Activated CD4-positive, alpha-beta memory T cell treated with anti-CD3 and anti-CD28 coated beads for 36 hours (primary cell): ENCODE measurements at places on chromosomes 16 and 17. TPM values are rescaled to one million over a fixed set of nuclear protein-coding genes. Genes with fewer than 3 reads are reported as not detected.

Gene WSCD1
- total RNA-seq: 0.50 TPM

Gene HOXB7
- 0.36 TPM for total RNA-seq

Gene CCL2
- total RNA-seq: not detected

Gene CDH3
- total RNA-seq: 5.2 TPM

Gene MYCBPAP
- 8.1 TPM for total RNA-seq

Gene PPP1R27
- total RNA-seq: not detected

- no peak for DNase-seq
Measured at GRCh38 chr17:40535924-40536294, 29.4 kb downstream of the CCR7 start.

GRCh38 chr16:46961373-46962353 lies 11.8 kb downstream of the DNAJA2 start:
- DNase-seq: peak; percentile 68

DNA sequence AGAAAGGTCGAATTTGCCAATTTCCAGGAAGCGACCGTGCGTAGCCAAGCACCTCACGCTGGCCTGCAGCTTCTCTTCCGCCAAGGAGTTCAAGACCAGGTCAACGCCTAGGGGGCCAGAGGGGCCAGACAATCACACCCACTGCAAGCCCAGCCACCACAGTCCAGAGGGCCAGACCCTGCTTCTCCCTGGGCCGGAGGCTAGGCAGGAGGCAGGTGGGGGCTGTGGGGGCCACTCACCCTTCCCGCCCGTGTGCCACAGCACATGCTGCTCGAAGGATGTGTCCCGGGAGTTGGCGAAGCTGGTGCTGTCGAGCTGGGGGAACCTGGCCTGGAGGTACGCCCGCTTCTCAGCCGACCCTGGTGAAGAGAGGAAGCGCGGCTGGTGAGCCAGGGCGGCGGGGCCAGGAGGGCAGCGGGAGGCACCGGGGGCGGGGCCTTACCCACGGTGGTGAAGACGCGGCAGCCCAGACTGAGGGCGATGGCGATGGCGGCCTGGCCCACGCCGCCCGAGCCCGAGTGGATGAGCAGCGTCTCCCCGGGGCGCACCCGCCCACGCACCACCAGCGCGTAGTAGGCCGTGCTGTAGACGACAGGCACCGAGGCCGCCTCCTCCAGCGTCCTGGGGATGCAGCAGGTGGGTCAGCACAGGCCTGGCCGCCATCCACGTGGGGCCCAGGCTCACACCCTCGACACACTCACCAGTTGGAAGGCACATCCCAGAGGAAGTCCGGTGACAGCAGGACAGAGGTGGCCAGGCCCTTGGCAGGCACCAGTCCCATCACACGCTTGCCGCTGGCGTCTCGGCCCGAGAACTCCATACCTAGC lies 14.3 kb downstream of the FASN start:
- DNase-seq: no peak

GRCh38 chr17:53516636-53517035 lies 306.1 kb upstream of the KIF2B start:
- DNase-seq: no peak

DNA sequence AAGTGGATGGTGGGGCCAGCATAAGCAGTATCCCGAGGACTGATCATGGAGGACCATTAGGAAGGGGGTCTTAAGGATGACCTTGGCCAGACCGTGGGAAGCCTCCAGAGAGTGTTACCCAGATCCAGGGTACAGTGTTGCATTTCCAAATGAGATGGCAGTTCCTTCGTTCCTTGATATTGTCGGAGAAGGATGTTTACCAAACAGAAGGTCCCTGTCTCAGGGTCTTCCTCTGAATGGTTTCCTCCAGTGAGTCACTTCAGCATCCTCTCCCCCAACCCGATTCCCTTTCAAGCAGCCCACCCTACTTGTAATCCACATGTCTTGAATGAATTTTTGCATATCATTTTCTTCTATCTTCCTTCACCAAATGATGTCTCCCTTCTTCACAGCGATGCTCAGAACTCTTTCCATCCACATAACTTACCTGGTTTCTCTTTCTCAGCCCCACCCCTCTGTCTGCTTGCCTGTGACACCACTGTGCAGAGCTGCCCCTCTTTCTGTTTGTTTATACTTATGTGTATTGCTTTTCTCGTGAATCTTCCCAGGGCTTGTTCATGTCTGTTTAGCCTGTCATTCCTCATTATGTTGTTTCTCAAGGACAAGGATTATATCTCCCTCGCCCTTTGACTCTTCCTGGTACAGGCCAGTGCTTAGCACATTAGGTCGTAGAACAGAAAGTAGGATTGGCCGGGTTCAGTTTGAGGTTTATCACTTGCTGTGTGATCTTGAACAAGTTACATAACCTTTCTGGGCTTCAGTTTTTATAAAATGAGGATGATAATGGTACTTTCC lies 5.7 kb downstream of the GOSR2 start:
- DNase-seq: no peak

- no peak for DNase-seq
Measured at GRCh38 chr17:27825459-27825858, 25.1 kb upstream of the NOS2 start.

- no peak for DNase-seq
Measured at GRCh38 chr17:61642768-61643167, 51.7 kb upstream of the NACA2 start.

DNA sequence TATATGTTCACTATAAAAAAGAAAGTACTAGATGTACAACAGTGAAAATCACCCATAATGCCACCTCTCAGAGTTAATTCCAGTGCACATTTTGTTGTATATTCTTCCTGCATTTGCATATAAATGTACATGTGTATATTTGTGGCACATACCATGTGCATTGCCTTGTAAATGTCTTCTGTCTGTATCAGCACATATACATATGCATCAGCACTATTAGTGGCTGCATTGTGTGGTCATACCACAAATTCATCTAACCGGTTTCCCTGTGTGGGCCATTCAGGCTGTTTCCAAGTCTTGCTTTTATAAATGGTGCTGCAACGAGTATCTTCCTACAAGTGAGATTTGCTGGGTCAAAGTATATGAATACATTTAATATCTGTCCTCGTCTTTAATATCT lies 6.5 kb downstream of the KSR1 start:
- DNase-seq: no peak

- no peak for DNase-seq
Measured at GRCh38 chr16:23754594-23755483, at the start of gene CHP2. Gene CHP2, plus strand, starts transcription at chr16:23755026. Its CDS starts 24 bp downstream, at chr16:23755050.

GRCh38 chr16:73050201-73051099 lies 2.5 kb upstream of the ZFHX3 start:
- DNase-seq: no peak

- peak; percentile 92 for DNase-seq
Measured at GRCh38 chr16:11224894-11225676, 30.9 kb downstream of the SOCS1 start.

DNA sequence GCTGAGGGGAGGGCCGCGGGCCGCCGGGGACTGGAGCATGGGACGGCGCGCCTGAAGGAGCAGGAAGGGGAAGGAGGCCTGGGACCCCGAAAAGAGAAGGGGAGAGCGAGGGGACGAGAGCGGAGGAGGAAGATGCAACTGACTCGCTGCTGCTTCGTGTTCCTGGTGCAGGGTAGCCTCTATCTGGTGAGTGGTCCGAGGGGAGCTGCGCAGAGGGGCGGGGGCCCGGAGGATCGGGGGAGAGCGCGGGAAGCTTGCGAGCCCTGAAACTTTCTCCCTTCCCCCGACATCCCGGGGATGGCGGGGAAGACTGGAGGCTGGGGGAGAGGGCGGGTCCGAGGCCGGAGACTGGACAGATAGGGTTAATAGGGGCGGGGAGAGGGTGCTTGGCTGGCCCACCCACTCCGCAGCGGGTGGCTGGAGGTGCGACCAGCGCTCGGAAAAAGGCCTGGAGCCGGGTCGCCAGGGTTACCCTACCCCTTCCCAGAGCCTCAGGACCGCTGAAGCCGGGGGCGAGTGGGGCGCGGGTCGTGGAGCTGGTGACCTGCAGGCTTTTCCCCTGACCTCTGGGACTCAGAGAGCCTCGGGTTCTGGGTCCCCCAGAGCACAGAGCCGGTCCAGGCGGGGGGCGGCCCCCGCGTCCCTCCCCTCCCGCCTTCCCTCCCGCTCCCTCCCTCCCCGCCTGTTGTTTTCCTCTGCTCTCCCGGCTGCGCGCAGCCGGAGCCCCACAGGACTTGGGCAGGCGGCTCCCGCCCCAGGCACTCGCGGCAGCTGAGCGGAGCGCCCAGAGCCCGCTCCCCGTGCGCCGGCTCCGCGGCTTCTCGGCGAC lies 631 bp downstream of the NXPH3 start:
- DNase-seq: no peak

- no peak for DNase-seq
Measured at GRCh38 chr16:89443727-89444084, 46.7 kb downstream of the ANKRD11 start.

GRCh38 chr17:58375811-58376210 lies 23.8 kb upstream of the SUPT4H1 start:
- DNase-seq: no peak

GRCh38 chr16:7026639-7027038 lies 306.0 kb upstream of the RBFOX1 start:
- DNase-seq: no peak

DNA sequence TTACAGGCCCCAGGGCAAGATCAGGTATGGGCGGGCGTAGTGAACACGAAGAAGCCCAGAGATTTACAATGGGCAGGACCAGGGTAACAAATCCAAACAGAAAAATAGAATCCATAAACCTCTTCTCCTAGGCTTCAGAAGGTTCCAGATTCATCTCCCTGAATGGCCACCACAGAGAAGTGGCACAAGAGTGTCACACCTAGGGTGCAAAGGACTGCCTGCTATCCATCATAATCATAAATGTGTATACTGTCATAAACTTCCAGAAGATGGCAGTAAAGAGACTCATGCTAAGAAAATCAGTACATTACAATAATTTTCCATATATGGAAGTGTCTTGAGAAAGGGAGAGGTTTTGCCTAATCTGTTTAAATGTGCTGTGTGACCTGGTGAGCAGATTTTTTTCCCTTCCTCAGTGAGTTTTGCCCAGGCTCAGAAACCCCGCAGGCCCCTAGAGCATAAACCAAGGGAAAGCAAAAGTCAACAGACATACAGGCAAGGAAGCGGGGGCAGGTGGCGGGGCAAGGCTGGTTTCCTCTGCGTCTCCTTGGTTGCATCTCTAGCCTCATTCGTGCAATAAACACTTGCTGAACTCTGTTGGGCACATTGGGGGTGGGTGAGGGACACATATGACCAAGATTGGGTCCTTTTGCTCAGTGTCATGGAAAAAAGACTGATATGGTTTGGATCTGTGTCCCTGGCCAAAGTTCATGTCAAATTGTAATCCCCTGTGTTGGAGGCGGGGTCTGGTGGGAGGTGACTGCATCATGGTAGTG lies 92.0 kb upstream of the CDH5 start:
- DNase-seq: peak; percentile 26

DNA sequence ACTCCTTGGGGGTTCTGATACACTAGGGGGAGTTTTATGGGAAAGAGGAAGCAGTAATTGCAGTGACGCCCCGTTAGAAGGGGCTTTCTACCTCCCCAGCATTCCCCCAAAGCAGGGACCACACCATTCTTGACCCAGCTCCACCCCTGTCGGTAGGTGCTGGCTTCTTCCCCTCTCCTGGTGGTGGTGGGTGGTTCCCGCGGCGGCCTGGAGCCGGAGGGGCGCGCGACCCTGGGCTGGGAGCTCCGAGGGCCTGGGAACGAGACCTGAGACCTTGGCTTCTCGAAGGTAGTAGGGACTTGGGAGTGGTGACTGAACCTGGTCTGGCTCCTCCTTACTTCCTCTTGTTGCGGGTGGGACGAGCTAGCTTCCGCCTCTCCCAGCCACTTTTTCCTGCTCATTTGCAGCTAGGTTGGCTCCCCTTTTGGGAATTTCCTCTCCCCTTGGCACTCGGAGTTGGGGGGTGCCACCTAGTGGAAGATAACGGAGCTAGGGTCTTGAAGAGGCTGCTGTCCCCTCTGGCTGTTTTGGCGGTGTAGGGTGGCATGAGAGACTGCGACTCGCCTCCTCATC lies 438 bp downstream of the GRN start:
- peak; percentile 60 for DNase-seq

DNA sequence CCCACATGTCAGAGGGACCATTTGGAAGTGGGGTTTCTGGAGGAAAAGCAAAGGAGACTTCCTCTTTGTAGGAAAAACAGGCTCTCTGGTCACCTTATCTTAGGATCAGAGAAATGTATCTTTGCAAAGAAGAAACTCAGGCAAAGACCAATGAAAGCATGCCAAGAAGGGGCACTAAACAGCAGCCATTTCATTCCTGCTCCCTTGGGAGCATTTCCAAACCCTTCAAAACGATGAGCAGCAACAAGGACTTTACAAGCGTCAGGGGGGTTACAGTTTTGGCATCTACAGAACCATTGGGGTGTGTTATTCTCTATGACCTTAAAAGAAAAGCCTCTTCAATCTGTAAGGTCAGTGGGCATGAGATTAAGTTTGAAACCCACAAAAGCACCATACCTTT lies 122.8 kb downstream of the SMG6 start:
- DNase-seq: no peak

DNA sequence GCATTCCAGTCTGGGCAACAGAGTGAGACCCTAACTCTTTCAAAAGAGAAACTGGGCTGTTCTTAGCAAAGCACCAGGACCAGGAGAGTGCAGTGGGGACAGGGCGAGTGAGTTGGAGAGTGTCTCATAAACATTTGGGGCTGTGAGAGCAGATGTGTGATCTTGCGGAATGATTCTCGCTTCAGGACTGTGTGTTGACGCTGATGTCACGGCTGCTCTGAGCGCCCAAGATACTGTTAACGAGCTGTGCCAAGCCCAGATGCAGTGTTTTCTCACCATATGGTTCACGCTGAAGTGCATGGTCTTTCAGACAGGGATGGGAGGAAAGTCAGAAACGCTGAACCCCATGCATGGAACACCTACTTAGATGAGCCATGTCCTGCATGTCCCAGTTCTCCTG lies 438.2 kb downstream of the HS3ST4 start:
- DNase-seq: no peak

DNA sequence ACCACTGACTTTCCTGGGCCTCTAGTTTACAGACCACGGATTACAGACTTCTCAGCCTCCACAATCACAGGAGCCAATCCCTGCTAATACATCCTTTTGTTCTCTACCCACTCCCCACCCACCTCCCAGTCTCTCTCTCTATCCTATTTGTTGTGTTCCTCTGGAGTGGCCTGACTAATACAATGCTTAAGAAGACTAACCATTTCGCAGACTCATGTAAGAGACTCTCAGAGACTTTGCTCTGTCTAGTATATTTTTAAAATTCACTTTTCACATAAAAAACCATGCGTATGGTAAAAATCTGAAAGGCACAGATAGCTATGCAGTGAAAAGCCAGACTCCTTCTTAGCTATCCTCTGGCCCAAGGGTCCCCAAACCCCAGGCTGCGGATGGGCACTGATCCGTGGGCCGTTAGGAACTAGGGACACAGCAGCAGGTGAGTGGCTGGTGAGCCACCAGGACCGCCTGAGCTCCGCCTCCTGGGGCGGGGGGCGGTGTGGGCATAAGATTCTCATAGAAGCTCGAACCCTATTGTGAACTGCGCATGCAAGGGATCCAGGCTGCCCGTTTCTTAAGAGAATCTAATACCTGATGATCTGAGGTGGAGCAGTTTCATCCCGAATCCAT lies 7.6 kb downstream of the PIK3R6 start:
- no peak for DNase-seq

DNA sequence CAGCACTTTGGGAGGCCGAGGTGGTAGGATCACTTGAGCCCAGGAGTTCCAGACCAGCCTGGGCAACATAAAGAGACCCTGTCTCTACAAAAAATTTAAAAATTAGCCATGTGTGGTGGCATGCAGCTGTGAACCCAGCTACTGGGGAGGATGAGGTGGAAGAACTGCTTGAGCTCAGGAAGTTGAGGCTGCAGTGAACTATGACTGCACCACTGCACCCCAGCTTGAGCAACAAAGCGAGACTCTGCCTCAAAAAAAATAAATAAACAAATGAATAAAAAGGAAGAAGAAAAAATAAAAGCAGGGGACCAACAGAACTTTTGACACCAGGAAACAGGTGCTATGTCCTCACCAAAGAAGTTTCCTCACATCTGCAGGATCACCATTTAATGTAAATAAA lies 14.2 kb downstream of the TERF2 start:
- no peak for DNase-seq
